ENCODE measurements at places on chromosomes 5 and 9.

GRCh38 chr5:141598391-141599345, 20.1 kb downstream of the DIAPH1 start:
- no peak for DNase-seq

GRCh38 chr5:44257653-44258365, 131.4 kb downstream of the FGF10 start:
- DNase-seq: no peak

DNA sequence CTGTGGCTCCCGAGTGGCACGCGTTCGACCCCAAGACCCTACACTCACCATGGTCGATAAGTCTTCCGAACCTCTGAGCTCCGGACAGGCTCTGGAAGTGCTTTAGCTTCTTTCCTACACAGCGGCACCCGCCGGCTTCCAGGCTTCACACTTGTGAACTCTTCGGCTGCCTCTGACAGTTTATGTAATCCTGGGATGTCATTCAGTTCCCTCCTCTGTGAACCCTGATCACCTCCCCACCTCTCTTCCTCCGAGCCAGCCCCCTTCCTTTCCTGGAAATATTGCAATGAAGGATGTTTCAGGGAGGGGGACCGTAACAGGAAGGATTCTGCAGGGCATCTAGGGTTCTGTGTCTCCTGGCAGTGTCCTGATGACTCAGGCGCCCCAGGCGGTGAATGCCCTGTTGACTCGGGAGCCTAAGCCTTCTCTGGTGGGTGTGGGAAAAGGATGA, at the start of gene CD14:
Gene CD14 (minus strand): TSS at position 155 of the 451 bp plus-strand sequence. CDS start 104 bp downstream, at position 51.
- peak; percentile 29 for DNase-seq

DNA sequence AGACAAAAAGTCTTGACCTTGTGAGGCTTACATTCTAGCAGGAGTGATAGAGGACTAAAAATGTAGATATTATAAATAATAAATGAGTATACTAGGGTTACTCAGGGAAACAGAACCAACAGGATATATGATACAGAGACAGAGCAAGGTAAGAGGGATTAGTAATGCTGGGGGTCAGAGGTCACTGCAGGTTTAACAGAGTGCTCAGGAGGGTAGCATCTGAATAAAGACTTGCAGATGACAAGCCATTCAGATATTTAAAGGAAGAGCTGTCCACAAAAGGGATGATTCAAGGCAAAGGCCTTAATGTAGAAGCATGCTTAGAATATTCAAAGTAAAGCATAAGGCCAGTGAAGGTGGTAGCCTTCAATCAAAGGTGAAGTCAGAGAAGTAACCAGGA, 65.6 kb upstream of the SEMA6A start:
- DNase-seq: no peak

- DNase-seq: peak; percentile 84
These were observed 125.2 kb downstream of the GPBP1 start for GRCh38 chr5:57298985-57299491.

DNA sequence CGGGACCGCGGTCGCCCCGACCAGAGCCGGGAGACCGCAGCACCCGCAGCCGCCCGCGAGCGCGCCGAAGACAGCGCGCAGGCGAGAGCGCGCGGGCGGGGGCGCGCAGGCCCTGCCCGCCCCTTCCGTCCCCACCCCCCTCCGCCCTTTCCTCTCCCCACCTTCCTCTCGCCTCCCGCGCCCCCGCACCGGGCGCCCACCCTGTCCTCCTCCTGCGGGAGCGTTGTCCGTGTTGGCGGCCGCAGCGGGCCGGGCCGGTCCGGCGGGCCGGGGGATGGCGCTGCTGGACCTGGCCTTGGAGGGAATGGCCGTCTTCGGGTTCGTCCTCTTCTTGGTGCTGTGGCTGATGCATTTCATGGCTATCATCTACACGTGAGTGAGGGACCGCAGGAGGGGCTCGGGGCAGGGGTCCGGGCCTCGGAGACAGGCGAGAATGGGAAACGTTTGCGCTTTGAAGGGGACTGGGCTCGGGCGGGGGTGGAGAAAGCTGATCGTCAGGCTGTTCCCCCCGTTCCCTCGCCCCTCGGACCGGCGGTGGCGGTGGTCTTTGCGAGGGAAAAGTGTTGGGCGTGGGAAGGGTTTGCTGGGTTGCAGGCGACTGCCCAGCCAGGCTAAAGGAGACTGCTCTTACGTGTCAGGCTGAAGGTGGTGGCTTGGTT, 457 bp downstream of the UGCG start:
- DNase-seq: no peak

GRCh38 chr5:179805070-179805528, 1.6 kb downstream of the MGAT4B start:
- DNase-seq: no peak

- DNase-seq: no peak
These were observed 108.9 kb downstream of the GDNF start for GRCh38 chr5:37730896-37731455.

- DNase-seq: no peak
These were observed 5.4 kb downstream of the EGFL7 start for GRCh38 chr9:136667940-136668760.

- no peak for DNase-seq
These were observed 19.4 kb downstream of the CWC27 start for GRCh38 chr5:64788156-64788555.

- no peak for DNase-seq
These were observed 60.4 kb downstream of the CSNK1A1 start for GRCh38 chr5:149490599-149491485.

DNA sequence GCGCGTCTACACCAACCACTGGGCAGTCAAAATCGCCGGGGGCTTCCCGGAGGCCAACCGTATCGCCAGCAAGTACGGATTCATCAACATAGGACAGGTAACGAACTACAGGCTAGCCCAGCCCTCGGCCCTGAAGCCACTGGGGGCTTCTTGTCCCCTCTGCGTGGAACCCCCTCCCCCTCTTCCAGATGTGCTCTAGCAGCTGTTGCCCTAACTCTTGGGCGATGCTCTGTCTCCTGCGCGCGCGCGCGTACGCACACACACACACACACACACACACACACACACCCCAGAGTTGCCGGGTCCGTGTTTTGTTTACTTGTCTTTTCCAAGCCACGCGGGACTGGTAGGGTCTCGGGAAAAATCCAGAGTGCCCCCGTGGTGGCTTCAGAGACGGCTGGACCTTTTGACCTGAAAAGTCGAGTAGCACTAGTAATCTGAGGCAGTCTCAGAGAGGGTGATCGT, 836 bp downstream of the PCSK5 start:
- peak; percentile 44 for DNase-seq

- no peak for DNase-seq
These were observed 602.9 kb upstream of the ST8SIA4 start for GRCh38 chr5:101505891-101506570.

DNA sequence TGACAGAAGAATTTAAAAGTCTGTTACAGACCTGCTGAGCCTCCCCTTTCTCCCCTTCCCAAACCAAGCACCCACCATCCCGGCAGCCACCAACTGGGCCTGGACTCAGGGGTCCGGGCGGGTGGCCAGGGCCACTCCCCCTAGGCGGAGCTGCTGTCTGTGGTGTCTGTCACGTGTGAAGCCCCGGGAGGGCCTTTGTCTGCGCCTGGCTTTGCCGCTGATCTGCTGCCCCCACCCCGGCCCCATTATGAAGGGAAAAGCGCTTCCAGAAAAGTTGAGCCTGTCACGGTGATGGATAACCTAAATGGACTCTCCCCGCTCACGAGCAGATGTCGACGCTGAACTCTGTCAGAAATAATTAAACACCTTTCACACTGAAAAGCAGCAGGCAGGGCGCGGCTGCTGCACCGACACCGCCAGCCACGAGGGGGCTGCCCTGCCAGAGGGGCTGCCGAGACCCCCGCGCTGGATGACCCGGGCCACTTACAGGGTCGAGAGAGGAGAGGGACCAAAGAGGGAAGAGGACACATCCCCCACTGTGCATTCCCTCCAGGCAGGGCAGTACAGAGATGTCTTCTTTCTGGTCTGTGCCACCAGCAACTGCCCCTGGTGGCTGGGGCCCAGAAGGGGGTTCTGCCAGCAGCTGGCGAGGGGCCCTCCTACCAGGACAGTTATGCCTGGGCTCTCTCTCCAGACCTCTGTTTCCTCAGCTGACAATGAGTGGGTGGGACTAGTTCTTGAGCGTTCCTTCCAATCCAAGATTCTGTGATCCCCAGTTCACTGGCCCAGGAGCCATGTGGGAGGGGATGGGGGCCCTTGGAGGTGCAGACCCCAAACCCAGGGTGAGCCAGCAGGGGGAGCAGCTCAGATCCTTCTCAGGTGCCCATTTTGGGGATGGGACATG, 36.0 kb upstream of the BARHL1 start:
- peak; percentile 49 for DNase-seq

DNA sequence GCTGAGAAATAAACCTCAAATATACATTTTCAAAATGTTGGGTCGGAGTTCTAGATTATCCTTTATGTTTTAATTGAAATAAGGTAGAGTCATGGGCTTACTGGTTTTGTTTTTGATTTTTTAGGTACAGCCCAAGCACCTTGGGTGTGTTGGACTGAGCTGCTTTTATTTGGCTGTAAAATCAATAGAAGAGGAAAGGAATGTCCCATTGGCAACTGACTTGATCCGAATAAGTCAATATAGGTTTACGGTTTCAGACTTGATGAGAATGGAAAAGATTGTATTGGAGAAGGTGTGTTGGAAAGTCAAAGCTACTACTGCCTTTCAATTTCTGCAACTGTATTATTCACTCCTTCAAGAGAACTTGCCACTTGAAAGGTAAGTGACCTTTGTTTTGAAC, 3.6 kb downstream of the CCNG1 start:
- DNase-seq: no peak

GRCh38 chr5:112257976-112258375, 161.1 kb downstream of the EPB41L4A start:
- no peak for DNase-seq

GRCh38 chr5:128424646-128425045, 113.4 kb downstream of the FBN2 start:
- no peak for DNase-seq

DNA sequence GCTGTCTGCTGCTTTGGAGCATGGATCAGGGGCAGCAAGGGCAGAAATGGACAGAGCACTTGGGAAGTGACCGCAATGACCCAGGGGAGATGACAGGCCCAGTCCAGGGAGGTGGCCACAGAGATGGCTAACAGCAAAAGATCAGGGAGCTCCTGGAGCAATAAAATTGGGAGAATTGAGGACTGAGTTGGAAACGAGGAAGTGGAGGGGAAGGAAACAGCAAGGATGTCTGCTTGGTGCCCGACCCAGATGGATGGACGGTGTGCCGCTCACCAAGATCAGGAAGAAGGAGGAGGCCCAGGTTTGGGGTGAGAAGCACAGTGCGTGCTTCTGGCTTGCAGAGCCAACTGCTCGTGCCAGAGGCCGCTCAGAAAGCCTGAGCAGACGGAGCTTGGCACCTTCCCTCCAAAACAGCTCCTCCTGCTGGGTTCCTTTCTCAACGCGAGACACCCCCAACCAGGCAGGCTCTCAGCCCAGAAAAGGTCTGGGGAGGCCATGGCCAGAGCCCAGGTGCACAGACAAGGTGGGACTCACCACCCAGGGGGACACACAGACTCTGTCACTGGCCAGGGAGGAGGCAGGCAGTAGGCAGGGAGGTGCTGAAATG, 1.7 kb upstream of the SLC34A1 start:
- DNase-seq: no peak

DNA sequence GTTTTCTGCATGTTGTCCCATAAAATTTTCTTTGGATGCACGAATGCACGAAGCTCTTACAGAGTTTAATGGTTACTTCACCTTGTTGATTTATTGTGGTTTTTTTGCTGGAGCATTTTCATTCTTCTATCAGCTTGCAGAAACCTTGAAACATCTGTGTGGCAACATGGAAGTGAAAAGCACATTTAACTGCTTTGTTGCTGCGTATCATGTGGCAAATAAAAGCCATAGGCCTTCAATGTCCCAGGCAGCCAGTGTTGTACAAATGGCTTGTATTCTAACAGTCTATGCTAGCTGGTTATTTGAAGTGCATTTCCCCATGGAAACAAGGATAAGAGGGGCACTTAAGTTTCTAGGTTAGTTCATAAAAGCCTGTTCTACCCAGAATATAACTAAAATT, 42.5 kb upstream of the RASGRF2 start:
- DNase-seq: no peak

- no peak for DNase-seq
These were observed 81.0 kb downstream of the WWC1 start for GRCh38 chr5:168372356-168372946.

DNA sequence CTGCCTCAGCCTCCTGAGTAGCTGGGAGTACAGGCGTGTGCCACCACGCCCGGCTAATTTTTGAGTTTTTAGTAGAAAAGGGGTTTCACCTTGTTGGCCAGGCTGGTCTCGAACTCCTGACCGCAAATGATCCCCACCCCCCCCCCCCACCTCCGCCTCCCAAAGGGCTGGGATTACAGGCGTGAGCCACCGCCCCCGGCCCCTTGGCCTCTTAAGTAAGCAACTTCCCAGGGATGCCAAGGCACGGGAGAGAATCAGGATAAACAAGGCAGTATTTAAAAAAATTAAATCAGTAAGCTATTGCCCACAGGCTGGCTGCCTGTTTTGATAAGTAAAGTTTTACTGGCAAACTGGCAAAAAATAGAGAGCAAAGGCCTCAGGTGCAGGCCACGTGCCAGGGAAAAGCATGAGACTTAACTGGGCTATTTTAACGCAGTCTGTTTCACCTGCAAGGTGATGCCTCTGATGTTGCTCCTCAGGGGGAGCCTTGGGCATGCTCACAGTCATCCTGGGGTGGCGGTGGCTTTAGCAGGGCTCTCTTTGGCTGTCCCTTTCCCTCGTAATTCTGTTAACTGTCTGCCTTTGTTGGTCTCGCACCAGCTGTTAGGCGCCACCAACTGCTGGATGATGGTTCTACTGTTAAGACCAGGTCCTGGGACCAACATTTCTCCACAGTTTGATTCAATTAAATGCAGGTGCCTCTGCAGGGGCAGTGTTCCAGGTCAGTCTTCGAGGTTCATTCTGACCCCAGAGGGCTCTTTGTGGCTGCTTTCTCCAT, 19.4 kb upstream of the RNF130 start:
- DNase-seq: peak; percentile 39

DNA sequence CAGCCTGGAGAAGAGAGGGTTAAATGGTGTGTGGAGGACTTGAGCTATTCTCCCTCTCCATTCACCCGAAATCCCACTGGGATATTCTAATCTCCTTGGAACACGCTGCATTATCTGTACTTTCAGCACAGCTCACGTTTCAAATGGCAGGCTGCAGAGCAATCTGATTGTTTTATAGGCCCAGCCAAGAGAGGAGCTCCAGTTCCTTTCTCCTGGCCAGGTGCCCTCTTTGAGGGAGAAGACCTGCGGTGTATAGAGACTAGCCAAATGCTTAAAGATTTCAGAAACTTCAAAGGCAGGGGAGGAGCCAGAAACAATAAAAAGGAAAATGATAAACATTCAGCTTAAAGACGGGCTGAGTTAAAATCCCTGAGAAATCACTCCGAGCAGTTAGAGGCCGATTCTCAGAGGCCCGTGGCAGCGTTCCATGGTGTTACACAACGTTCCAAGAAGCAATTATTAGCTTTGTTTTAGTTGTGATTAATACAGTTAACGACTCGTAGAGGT, 564.0 kb upstream of the KLF4 start:
- peak; percentile 61 for DNase-seq

GRCh38 chr5:126450346-126450745, 27.1 kb downstream of the GRAMD2B start:
- DNase-seq: no peak

- peak; percentile 53 for DNase-seq
These were observed 136.6 kb upstream of the OTULINL start for GRCh38 chr5:14445013-14445412.

Data from fibroblast of skin of scalp (primary cell).